CD4-positive, alpha-beta T cell treated with Interleukin-15 for 4 hours (primary cell): ENCODE measurements at places on chromosomes 2 and 18.

GRCh38 chr2:188238386-188238785, 53.3 kb upstream of the GULP1 start:
- DNase-seq, result no peak

- DNase-seq, result peak; percentile 48
Measured at GRCh38 chr18:69958422-69958821, 10.7 kb upstream of the CD226 start.

- no peak for DNase-seq
Measured at GRCh38 chr2:98568161-98568956, 40.0 kb downstream of the COA5 start.

DNA sequence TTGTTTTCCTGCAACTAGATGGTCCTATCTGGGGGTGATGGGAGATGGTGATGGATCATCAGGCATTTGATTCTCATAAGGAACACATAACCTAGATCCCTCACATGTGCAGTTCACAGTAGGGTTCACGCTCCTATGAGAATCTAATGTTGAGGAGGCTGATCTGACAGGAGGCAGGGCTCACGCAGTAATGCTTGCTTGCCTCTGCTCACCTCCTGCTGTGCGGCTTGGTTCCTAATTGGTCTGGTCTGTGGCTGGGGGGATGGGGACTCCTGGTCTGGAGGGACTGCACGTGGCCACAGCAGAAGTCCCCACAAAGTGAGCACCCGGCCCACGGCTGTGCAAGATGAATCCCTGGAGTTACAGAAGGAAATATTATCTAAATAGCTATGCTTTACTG, 11.3 kb downstream of the MC5R start:
- no peak for DNase-seq

- DNase-seq, result no peak
Measured at GRCh38 chr2:151881342-151881741, 53.1 kb upstream of the ARL5A start.

DNA sequence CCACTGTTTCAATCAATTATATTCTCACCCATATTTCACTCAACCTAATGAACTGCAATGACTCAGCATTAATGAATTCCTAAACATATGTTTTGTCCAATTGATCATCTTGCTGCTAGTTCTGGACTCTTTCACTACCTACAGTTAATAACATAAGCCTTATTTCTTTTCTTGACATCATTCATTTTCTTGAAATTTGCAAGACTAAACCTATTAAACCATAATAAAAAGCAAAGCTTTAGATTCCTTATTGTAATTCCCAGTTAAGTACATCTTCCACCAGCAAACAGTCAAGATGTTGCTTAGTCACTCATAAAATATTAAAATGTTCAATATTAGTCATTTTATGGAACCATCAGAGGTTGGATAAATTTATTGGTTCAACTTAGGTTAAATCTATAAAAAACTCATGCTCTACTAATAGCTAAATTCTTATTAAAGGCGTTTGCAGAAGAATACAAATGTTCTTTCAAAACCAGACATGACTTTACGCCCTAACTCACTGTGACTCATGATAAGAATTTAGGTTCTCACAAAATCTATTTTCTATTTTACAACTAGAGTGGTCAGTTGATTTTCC, 599.4 kb downstream of the RNF144A start:
- DNase-seq, result no peak

GRCh38 chr2:23311186-23311585, 73.8 kb upstream of the KLHL29 start:
- no peak for DNase-seq

- DNase-seq, result no peak
Measured at GRCh38 chr2:16625201-16625729, 40.4 kb downstream of the CYRIA start.

- no peak for DNase-seq
Measured at GRCh38 chr2:132373391-132374135, 43.0 kb upstream of the GPR39 start.

DNA sequence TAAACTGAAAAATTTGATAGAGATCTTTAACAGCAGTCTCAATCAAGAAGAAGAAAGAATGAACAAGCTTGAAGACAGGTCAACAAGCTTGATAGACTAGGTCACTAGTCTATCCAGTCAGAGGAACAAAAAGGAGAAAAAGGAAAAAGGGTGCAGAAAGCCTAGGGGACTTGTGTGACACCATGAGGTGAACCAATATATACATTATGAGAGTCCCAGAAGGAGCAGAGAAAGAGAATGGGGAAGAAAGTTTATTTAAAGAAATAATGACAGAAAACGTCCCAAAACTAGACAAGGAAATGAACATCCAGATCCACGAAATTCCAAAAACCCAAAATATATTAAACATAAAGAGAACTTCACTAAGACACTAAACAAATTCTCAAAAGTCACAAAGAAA, 84.5 kb downstream of the VAPA start:
- DNase-seq, result no peak

DNA sequence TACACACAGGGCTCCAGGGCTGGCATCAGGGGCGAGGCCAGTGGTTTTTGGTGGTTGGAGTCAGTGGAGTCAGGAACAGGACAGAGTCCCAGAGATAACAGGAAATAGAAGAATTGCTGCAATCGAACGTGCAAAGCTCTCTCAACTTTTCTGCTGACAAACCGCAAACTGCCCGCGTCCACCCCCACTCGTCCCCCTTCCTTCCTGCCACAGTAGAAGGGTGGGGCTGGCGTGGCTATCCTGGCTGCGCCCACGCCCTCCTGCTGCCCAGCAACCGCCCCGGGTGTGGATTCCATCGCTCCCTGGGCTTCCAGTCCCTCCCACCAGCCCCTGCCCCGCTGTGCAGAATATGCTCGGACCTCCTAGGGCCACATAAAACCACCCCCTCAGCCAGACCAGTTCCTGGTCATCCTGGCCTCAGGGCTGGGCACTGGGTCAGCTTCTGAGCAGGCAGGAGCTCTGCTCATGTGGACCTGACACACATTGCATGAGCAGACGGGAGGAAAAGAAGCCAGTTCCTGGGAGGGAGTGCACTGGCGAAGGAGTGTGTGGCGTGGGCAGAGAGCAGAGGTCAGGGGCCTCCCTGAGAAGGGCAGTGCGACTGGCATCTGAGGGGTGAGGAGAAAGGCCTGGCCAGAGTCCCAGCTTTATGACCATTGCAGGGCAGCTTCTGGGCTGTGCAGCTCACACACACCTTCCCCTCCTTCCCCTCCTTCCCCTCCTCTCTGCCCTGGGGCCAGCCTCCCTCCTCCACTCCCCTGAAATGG, 85.4 kb upstream of the ATG16L1 start:
- peak; percentile 42 for DNase-seq

GRCh38 chr2:217417536-217417935, 557.7 kb upstream of the TNP1 start:
- no peak for DNase-seq

DNA sequence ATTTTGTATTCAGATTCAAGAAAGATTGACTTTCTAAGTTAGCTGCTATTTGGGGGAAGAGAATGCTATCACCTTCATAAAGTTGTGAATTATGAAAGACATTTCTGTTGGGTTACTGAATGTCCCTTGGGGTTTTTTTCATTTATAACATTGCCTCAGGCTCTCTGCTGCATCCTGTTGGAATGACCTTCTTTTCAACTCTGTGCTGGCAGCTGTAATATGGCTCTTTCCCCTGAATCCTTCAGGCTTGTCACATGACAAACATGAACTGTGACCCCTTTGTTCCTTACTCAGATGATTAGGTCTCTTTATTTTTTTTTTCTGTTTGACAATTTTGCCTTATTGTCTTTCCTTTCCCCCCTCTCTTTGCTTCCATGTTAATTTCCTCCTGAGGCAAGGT, 159.8 kb downstream of the TAF4B start:
- DNase-seq, result no peak

- peak; percentile 82 for DNase-seq
Measured at GRCh38 chr2:64330281-64331113, 123.5 kb upstream of the LGALSL start.
